ENCODE measurements at places on chromosomes 2 and 18.

GRCh38 chr2:131493199-131493968 lies 1.2 kb upstream of the MZT2A start:
- no peak for DNase-seq

DNA sequence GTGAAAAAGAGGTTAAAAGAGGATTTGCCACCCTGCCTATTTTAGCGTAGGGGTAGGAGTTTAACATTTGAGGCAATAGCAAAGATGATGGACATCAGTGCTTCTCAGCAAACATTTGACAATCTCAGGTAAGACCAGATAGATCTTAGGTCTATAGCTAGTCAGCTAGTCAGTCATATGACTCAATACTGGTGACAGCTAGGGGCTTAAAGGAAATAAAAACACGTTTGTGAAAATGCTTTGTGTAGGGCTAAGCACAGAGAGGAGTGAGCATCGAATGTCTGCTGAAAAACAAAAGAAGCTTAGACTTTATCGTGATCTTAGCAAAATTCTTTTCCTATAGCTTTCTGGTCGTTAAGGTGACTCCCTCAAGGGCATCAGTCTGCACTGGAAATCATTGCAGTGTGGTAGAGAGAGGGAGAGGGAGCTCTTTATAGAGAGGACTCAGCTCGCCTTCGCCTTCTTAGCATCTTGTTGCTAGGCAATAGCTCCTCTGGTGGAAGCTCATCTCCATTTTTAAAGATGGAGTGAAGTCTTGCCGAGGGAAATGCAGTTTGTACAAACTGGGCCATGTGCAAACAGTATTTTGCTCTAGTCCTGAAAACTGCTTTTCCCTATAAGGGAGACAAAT lies 62.8 kb upstream of the SLC38A11 start:
- DNase-seq, result no peak

DNA sequence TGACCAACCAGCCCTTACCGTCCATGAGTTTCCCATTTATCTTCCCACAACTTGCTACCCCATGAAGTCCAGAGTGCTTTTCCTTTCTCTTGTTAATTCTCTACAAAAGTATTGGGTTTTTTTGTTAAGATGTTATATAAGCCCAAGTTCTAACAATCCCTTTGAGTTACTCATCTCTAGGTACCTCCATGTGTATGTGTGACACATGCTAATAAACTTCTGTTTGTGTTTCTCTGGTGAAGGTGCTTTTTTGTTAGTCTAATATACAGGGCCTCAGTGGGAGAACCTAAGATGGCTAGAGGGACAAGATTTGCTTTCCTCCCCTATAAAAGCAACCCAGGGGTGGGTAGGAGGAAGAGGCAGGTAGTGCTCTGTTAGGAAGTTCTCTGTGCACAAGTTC lies 31.8 kb upstream of the RMDN2 start:
- DNase-seq, result no peak

DNA sequence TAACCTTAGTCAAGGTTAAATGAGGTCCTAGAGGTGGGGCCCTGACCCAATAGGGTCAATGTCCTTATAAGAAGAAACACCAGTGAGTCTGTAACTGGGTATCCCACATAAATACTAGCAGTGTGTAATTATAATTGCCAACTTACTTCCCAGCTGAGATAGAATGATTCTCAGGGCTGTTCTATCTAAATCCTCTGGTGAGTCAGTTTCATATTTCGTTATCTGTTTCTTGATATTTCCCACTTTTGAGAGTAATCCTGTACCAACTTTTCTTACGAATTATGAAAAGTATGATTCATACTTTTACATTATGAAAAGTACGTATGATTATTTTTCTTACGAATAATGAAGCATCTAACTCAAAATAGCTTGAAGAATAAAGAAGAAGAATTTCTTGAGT lies 546.8 kb upstream of the NETO1 start:
- DNase-seq, result no peak

GRCh38 chr2:129709001-129709955 lies 270.2 kb upstream of the RAB6C start:
- no peak for DNase-seq

DNA sequence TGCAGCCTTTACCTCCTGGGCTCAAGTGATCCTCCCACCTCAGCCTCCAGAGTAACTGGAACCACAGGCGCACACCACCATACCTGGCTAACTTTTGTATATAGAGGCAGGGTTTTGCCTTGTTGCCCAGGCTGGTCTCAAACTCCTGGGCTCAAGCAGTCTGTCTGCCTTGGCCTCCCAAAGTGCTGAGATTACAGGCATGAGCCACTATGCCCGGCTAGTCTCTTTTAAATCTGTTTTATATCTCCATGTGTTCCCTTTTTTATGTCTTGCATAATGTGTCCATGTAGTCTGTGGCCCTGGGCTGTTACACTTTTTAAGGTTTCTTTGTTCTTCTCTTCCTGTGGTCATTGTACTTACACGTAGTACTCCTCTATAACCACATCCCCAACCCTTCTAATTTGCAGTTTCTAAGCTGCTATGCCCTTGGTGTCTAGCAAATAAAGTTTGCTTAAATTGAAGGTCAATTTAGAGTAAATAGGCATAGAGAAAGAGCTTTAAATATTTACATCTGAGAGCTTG lies 168.2 kb downstream of the MCFD2 start:
- DNase-seq, result no peak

DNA sequence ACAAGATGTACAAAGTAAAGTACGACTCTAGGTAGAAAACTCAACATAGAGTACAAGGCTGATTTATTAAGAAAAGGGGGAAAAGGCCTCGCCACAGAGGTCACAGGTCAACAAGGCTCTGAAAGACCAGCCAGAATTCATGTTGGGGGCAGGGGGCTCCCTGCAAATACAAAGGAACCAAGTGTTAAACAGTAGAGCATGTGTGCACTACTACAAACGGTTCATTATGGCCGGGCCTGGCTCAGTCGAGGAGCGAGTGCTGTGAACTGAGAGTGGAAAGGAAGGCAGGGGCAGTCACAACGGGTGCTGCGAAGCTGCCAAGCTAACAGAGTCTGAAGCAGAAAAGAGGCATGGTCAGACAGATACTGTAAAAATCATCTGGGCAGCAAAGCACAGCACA lies 77.1 kb downstream of the MBOAT2 start:
- DNase-seq, result no peak

GRCh38 chr18:9952633-9953416 lies 39.0 kb downstream of the VAPA start:
- no peak for DNase-seq

Measured in CD4-positive, alpha-beta T cell treated with Interleukin-4 for 1 hour (primary cell).